ENCODE measurements at places on chromosomes 5 and 9.

GRCh38 chr9:109100543-109101201 is 19.1 kb downstream of the TMEM245 start:
- DNase-seq: no peak

DNA sequence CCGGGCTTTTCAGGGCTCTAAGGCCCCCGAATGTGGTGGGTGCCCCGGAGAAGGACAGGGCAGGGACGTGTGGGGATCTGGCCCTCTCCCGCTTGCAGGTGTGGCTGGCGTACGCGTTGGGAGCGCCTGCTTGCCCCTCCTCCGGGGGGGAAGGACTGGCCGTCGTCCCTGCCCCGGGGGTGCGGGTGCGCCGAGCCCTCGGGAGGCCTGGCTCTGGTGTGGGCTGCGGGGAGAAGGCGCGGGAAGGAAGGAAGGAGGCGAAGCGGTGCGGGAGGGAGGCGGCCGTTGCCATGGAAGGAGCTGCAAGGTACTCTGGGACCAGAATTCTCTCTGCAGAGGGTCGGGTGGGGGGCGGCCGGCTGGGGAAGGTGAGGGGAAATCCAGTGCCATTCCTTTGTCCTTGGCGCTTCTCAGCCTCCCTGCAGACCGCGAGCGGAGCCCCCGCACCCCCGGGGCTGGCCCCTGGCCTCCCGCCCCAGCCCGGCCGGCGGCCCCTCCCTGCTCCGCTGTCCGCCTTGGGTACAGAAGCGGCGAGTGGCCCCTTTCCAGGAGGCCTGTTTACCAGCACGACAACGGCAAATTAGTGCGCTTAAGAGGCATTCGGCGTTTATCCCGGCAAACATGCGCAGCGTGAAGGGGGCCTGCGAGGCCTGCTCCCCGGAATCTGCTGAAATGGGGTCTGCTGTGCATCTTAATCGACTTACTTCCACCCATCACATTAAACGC is 67.1 kb upstream of the UNC5A start:
- no peak for DNase-seq

- no peak for DNase-seq
These were observed 241.7 kb upstream of the PANK3 start for GRCh38 chr5:168820874-168821273.

DNA sequence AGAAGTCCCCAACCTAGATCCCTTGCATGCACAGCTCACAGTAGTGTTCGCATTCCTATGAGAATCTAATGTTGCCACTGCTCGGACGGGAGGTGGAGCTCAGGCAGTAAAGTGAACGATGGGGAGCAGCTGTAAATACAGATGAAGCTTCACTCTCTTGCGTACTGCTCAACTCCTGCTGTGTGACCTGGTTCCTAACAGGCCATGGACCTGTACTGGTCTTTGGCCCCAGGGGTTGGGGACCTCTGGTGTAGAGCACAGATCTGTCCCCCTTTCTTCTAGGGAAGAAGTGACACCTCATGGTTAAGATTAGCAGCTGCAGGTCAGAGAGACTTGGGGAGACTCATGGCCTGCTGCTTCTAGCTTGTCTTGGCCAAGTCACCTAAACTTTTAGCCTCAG is 7.1 kb downstream of the ARHGEF28 start:
- DNase-seq: no peak

DNA sequence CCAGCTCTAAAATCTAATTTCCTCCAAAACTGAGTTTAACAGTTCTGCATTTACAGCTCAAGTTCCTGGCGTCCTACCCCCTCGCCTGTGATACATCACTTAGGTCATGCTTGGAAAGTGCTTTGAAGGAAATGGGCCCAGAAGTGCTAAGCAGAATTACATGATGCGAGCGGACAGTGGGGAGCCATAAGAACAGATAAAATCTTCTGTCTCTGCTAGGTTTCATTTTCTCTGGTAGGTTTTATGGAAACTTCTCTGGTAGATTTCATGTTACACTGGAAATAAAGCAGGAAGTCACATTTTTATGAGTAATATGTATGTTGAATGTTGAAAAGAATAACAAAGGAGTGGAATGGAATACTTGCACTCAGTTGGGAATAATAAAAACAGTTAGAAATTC is 138.3 kb downstream of the ZDHHC21 start:
- DNase-seq: no peak

- no peak for DNase-seq
These were observed 5.7 kb upstream of the DOCK2 start for GRCh38 chr5:169631360-169631759.

- DNase-seq: no peak
These were observed 5.1 kb downstream of the SNX30 start for GRCh38 chr9:112755675-112756074.
